ENCODE measurements at places on chromosomes 6 and 20.

DNA sequence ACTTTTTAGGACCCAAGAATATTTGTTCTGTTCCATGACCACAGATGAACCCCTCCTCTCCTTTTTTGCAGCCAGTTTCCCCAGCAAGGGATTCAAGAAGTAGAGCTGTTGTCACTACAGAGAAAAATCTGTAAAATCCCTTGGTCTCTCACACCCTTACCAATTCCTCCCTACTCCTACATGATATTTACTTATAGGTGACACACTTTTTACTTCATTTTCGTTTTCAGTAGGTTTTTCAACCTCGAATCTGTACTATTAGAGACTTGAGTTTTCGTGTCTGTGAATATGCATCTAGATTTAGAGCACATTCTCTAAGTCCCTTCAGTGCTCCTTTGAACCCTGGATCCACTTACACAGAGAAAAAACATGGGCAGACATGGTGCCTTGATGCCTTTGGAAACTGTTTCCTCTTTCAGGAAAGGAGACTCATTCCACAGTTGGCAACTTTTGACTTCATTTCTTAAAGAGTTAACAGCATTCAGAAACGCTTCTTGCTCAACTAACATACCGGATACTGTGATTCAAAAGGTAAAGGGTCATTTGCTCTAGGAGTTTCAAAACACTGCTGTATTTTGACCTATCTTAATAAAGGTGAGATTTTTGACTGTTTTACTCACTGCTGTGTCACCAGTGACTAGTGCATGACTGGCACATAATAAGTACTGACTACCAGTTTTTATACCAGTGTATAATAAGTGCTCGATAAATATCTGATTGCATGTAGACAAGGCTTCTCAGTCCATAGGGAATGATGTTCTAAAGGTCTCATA, 50.6 kb downstream of the LAMA4 start:
- DNase-seq = no peak

GRCh38 chr6:161630674-161631073, 356.8 kb upstream of the AGPAT4 start:
- DNase-seq = no peak

DNA sequence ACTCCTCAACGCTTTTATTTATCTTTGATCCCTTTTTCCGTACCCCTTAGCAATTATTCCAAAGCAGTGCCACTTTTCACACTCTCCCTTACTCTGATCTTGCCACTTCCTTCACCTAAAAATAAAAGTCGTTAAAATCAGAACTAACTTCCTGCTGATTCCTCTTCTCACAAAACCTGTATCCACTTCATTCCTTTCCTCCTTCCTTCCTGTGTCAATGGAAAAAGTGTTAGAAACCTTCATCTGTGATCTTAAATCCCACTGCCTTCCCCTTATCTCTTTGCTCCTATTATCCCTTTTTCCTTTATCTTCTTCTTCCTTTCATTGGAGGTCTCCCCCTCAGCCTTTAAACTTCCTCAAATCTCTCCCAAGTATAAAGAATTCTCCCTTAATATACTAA, 49.2 kb downstream of the GOPC start:
- no peak for DNase-seq

DNA sequence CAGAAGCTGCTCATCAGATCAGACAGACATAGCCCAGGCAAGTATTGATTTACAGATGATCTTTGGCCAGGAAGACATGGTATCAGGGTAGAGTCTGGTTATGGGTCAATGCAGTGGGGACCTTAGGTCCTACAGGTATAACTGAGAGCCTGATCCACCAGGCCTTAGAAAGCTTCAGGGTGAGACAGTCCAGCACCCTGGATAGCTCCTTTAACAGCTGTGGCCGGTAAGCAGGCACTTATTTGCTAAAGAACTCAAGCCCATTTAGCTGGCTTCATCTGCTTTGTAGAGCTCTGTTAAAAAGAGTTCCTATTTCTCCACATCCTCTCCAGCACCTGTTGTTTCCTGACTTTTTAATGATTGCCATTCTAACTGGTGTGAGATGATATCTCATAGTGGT, 39.6 kb downstream of the ESR1 start:
- DNase-seq = no peak
